T-helper 17 cell (primary cell): ENCODE measurements at places on chromosomes 2 and 18. TPM values are rescaled to one million over a fixed set of nuclear protein-coding genes. Genes with fewer than 3 reads are reported as not detected.

PLA2R1 gene
- not detected for total RNA-seq

CBLN2 gene
- total RNA-seq, result not detected

TRPM8 gene
- total RNA-seq, result not detected

DNA sequence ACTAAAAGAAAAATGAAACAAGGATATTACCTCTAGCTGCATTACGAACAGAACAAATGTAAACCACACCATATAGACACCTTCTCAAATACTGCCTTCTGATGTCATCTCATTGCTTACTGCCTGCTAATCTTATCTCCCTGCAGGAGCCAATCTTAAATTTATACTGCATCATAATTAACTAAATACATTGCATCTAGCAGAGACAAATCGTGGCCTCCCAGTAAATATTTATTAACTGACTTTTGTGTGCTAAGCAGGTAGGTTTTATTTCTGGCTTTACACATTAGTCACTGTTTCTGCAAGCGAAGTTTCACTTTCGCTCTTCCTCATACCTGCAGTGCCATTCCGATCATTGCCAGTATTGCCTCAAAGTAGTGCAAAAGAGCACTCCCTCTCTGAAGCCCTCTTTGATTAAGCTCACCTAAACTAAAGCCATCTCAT lies 67.5 kb downstream of the SPATS2L start:
- no peak for DNase-seq

GRCh38 chr2:132814651-132815050 lies 144.6 kb upstream of the LYPD1 start:
- no peak for DNase-seq
